Dermis blood vessel endothelial cell (primary cell): ENCODE measurements at places on chromosomes 16 and 17.

DNA sequence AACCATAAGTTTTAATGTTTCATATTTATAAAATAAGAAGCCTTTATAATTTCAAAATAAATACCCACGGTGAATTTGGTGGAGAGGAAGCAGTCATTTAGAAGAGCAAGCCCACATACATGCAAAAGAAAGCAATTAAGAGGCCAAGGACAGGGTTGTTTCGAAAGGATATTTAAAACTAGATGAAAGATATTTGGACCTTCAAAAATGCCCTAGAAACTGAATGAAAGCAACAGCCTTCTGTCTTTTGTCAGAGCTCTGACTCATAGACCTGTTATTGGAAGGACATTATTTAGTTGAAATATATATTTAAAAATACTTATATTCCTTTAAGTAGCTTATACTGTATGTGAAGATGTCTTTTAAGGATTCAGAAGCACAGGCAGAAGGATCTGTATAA, 8.6 kb upstream of the METTL9 start:
- no peak for DNase-seq

DNA sequence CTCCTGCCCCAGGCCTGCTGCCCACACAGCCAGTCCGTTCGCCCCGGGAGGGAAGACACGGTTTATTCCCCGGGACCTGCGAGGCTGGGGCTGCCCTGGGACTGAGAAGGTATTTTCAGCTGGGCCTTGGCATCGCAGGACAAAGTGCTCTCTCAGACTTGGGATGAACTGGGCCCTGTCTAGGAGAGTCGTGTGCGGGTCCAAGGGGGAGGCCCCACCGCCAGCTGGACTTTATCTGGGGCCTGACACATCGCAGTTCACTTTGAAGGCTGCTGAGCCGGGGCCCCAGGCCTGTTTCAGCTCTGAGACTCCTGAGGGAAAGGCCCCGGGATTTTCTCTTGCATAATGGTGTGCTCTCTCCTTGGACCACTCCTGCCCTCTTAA, 6.8 kb downstream of the CRISPLD2 start:
- DNase-seq, result no peak

DNA sequence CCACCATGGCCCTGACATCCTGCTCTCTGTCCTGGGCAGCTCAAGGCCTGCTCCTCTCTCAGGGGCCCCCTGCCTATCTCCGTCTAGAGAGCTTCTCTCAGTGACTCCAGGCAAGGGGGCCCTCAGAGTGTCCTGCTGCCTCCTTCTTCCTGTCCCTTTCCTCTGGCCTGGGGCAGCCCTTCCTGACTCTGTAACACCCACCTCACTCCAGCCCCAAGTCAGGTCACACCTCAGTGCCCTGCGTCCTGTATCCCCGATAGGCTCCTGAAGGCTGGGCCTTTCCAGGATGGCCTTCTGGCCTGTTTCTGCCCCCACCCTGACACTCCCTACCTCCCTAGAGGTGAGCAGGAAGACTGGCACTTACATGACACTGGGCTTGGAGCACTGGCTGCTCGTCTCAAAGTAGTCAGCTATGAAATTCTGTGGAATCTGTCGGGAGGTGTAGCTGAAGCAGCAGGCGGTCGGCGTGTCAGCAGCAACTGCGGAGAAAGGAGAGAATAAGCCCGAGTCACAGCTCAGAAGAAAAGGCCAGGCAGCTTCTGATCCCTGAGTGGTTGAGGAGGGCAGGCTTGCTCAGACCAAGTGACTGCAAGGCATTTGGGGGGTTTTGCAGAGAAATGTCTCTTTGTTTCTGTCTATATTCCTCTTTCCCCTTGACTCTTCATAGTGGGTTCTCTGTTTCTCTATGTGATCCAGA, 976 bp downstream of the CCL3L1 start:
- no peak for DNase-seq

DNA sequence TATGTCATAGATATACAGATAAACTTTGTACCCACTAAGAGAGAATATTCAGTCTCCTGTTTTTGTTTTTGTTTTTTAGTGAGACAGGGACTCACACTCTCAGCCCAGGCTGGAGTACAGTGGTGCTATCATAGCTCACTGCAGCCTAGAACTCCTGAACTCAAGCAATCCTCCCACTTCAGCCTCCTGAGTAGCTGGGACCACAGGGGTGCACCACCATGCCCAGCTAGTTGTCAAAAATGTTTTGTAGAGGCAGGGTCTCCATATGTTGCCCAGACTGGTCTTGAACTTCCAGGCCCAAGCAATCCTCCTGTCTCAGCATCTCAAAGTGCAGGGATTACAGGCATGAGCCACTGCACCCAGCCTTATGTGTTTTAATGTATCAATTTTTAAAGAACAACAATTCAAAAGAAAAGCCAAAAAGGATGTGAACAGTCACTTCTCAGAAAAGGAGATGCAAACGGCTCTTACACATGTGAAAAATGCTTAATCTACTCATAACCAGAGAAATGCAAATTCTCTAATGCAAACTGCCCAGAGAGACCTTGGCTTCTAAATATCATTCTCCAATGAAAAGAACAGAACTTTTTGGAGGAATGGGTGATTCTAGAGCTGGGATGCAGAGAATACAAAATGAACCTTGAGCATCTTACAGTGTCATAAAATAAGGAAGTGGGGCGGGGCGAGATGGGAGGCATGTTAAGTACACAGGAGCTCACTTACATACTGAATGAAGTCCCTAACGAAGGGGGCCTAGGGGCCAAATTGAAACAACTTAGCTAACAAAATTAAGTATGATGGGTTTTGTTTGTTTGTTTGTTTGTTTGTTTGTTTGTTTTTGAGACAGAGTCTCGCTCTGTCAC, 7.3 kb upstream of the CMTM3 start:
- no peak for DNase-seq

- no peak for DNase-seq
Measured at GRCh38 chr16:2366660-2367309, 26.3 kb upstream of the ABCA3 start.

- DNase-seq, result no peak
Measured at GRCh38 chr17:79028496-79029326, 4.7 kb downstream of the C1QTNF1 start.

- DNase-seq, result peak; percentile 34
Measured at GRCh38 chr16:67413978-67414911, 2.0 kb downstream of the ZDHHC1 start.

GRCh38 chr17:35674552-35674951, 56.9 kb upstream of the RASL10B start:
- DNase-seq, result no peak

- DNase-seq, result peak; percentile 64
Measured at GRCh38 chr17:82399041-82399441, 19.1 kb upstream of the HEXD start.

DNA sequence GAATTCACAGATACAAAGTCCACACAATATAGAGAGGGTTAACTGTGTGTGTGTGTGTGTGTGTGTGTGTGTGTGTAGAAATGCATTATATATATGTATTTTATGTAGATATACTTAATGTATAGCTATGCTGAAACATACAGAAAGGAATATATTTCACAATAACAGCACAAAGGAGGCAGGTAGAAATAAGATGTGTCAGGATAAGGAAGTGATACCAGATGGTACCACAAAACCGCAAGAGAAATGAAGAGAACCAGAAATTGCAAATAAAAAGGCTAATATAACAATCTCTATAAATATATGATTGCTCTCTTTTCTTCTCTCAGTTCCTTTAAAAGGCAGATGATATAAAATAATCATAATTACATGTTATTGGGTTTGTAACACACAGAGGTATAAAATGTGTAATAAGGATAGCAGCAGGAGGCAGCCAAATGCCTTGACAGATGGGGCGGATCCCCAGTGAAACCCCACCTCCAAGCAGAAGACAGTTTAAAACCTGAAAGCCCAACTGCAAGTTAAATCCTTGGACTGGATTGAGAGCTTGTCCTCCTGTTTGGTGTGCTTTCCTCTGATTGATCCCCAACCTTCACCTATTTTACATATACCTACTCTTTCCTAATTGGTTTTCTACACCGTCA, 365.4 kb upstream of the C16orf82 start:
- DNase-seq, result no peak

GRCh38 chr17:79960788-79961522, 74.7 kb downstream of the TBC1D16 start:
- peak; percentile 89 for DNase-seq

- DNase-seq, result no peak
Measured at GRCh38 chr17:14997290-14997689, 267.8 kb downstream of the PMP22 start.

DNA sequence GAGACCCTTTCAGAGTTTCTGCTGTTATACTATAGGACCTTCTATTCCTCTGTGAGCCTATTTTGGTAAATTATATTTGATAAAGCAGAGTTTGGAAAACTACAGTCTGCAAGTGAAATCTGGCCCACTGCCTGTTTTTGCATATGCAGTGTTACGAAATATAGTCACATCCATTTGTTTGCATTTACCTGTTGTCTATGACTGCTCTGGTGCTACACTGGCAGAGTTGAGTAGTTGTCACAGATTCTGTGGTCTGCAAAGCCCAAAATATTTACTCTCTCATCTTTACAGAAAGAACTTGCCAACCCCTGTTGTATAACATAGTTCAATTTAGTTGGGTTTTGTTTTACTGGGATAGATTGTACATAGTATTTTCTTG, 42.3 kb downstream of the TNRC6A start:
- DNase-seq, result no peak

DNA sequence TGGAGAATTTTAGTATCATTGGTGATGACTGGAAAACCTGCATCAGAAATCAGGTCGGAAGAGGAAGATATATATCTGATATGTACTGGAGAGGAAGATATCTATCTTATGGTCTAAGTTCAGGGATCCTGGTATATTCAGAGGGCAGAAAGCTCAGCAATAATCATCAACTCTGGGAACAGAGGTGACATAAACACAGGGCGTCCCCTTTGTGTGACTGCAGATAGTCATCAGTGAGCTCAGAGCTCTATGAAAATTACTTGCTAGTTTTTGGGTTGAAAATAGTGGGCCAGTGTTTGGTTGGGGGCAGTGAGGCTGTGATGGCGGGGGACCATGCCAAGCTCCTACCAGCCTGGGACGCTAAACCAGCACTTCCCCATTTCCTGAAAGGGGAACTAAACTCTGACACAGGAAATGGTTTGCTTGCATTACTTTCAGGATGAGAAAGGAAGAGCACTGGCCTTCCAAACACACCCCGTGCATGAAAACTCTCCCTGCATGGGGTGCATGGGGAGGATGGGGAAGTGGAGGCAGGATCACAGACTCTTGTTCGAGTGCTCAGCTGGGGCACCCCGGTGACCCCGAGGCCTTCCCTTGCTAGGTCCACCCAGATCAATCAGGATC, 15.8 kb downstream of the NOD2 start:
- DNase-seq, result no peak

DNA sequence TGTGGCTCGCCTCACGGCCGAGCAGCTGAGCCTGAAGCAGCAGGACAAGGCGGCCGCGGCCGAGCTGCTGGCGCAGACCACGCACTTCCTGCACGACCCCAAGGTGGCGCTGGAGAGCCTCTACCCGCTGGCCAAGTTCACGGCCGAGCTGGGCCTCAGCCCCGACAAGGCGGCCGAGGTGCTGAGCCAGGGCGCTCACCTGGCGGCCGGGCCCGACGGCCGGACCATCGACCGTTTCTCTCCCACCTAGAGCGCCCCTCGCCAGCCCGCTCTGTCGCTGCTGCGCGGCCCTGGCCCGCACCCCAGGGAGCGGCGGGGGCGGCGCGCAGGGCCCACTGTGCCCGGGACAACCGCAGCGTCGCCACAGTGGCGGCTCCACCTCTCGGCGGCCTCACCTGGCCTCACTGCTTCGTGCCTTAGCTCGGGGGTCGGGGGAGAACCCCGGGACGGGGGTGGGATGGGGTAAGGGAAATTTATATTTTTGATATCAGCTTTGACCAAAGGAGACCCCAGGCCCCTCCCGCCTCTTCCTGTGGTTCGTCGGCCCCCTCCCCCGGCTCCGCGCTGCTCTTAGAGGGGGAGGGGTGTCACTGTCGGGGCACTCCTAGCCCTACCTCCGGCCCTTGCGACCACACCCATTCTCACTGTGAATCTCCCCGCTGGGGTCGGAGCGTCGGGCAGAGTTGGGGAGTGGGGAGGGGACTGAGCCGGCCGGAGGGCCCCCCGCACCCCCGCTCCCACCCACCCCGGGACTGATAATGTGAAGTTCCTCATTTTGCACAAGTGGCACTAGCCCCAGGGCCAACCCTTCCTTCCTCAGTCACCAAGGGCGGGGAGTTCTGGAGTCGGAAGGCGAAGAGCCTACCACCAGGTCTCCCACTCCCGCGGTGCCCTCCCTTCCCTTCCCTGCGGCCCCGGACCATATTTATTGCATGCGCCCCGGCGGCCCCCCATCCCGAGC, 4.0 kb downstream of the HIC1 start:
- DNase-seq, result peak; percentile 48

GRCh38 chr17:78844301-78845005, 3.8 kb upstream of the USP36 start:
- DNase-seq, result peak; percentile 70

- no peak for DNase-seq
Measured at GRCh38 chr17:8490256-8491023, 54.8 kb downstream of the NDEL1 start.

DNA sequence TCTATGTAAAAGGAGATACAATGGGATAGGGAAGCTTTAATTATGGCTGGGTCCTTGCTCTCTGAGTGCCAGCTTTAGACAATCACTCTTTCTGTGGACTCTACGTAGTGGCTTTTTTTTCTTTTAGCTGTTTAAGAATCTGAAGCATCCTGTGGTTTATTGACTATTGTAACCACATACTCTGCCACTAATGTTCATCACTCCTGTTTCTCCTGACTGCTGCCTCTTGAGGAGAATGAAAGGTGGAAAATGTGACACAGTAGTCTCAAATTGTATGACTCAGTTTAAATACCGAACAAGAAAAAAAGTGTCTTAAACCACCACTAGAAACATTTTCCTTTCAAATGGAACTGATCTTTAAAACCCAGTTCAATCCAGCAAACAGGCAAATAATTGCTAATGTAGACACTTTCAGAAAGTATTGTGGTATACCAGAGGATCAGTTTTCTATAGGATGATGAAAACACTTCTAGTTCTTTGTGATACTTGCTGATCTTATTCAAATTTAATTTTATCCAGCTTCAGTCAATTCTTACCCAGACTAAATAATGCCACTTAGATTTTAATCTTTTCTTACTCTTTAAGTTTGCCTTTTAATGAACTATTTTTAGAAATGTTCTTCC, 302.7 kb upstream of the PMFBP1 start:
- DNase-seq, result peak; percentile 43

DNA sequence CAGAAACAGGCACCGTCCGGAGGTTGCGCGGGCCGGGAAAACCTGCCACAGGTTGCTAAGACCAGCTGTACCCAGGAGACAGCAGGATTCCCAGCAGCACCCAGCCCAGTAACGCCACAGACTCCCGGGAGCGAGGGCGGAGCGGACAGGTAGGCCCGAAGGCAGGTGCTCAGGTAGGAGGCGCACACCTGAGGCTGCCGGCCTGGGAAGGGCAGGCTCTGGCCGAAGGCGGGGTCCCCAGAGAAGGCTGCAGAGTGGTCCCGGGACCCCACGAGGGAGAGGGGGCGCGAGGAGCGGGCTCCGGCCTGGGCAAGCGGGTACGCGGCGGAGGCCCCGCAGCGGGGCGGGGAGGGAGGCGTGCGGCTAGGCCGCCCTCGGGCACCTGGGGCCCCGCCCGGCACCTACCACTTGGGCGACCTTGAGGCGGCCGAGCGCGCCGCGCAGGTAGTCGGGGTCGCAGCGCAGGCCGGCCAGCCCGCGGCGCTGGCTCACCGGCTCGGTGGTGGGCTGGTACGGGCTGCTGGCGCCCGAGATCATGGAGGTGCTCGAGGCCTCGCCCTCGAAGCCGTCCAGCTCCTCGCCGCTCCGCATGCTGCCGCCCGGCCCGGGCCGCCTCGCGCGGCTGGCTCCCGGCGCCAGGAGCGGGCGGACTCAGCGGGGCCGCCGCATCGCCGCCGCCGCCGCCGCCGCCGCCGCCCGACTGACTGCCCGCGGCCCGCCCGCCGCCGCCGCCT, 441 bp downstream of the CMTM4 start:
- no peak for DNase-seq
